Muscle of back (tissue), 13 donors: ENCODE measurements at places on chromosomes 6 and 20.

DNA sequence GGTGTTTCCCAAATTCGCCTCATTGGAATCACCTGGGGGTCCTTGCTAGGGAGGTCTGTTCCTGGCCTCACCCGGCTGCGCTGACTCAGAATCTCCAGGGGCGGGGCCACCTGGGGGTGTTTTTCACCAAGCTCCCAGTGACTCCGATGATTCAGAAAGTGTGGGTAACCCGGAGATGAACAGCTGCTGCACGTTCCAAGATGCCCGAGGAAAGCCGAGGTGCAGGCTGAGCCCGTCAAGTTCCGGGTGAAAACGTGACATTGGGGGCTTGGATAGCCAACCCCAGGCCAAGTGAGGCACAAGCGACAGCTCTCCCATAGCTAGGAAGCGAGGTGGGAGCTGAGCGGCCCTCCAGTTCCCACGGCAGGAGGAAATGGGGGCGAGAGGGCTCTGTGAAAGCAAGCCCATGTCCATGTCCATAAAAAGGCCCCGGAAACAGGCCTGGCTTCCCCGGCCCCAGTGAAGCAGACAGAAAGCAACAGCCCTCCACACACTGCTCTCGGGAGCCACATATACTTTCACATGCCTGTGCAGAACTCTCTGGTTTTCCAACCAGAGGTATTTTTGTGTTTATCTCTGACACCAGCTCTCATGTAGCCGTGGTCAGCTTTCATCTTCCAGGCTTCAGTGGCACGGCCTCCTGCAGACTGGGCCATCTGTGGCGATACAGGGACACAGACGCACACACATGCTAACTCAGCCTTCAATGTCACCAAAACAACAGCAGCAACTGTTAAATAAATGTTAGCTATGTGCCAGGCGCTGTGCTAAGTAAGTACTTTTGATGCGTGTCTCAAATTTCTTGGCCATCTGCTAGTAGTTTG, 90.7 kb upstream of the CCDC28A start:
- no peak for DNase-seq

DNA sequence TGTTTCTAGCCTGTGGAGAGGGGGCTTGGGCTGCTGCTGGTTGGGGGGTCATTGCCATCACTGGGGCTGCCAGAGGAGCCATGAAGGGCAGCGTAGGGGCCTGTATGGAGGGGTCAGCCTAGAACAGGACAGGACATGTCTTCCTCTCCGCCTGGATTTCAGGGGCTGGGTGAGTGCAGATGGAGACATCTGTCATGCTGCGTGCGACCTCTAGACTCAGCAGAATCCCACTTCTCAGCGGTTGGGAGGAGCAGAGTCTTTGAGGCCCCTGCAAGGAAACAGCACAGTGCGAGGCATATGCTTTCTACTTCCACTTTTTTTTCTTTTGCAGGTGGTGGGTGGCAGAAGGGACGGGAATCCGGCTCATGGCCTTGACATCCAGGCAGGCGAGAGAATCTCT, 67.9 kb downstream of the EZR start:
- DNase-seq, result no peak

GRCh38 chr6:136750696-136751521, 41.4 kb downstream of the MAP3K5 start:
- DNase-seq, result no peak

GRCh38 chr6:13517116-13517515, 29.7 kb upstream of the GFOD1 start:
- DNase-seq, result no peak

DNA sequence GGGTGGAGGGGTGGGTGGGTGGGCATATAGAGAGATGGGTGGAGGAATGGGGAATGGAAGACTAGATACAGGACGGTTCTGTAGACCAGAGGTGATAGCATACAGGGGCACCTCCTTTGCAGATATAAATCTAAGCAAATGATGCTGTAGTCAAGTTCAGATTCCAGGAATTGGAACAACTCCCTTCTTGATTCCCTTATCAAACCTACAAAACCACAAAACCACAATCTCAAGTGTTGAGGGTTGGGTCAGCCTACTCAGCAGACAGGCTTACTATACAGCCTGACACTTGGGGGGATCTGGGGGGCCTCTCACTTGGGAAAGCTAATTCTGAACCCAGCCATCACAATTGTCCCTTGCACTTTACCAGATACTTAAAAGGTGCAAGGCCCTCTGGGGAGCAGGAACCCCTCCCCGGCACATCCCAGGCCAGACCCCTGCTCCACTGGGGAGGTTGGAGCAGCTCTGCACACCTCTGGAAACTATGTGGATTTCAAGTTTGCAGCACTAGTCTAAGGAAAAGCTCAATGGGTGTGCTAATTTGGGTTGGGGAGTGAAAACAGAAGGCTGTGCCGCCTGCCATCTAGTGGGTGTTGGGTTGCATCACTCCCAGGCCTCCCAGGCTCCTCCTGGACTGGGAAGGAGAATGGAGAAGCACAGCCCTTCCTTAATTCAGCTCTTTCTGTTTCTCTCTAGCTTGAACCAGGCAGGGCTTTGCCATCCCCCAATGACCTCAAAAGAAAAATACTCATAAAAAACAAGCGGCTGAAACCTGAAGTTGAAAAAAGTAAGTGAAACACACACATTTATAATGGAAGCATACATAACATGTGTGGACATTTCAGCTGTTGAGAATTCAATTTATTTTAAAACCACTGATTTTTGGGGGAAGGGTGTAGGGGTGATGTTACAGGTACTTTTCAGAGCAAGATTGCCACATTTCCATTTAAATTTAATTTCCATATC, 121.2 kb upstream of the LAMP5 start:
- peak; percentile 53 for DNase-seq

- no peak for DNase-seq
Observed at GRCh38 chr20:59955131-59955796, 3.0 kb upstream of the CDH26 start.

GRCh38 chr6:54327631-54328030, 19.4 kb downstream of the TINAG start:
- no peak for DNase-seq

GRCh38 chr6:145789443-145789842, 25.2 kb downstream of the FBXO30 start:
- DNase-seq, result peak; percentile 5

DNA sequence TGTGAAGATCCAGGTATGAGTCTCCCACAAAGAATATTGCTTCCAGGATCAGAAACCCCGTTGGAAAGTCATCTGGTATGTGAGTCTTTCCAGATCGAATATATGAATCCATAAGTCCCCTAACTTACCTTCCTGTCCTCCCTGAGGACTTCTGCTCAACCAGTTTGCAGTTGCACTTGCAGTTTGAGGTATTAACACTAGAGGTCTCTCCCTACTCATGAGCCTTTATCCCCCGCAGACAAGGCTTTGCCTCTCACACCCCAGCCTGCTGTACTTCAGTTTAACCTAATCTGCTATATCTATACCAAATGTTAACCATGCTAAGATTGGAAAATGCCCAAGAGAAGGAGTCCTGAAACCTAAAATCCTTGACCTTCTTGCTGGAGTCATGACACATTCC, 135.3 kb upstream of the DEFB112 start:
- DNase-seq, result no peak

DNA sequence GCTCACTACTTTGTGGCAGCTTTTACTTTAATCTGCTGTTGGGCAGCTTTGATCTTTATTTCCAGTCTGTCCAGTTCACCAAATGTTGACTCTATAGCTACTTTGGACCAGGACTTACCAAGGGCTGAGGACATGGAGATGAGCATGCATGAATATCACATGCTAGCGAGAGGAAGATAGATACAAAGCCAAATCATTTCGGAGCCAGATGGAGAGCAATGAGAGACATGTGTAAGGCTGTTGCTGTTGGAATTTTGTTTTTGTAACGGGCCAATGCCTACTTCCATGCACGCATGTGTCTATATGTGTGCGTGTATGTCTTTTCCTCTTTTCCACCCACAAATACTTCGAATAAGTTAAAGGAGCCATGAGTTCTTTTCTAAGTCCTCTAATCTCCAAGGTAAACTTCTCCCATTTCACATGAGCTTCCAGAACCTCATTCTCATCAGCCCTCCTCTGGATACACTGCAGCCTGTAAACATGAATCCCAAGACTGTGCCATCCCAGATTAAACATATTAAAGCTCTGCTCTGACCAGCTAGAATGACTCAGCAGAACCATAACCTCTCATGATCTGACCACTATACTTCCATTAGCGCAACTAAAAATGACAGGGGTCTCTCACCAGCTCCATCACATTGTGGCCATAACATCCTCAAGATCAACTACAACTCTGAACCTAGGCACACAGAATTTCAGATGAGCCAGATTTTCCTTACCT, 160.7 kb downstream of the LRFN2 start:
- DNase-seq, result peak; percentile 9

- peak; percentile 67 for DNase-seq
Observed at GRCh38 chr6:18148304-18149025, 6.4 kb downstream of the TPMT start.

DNA sequence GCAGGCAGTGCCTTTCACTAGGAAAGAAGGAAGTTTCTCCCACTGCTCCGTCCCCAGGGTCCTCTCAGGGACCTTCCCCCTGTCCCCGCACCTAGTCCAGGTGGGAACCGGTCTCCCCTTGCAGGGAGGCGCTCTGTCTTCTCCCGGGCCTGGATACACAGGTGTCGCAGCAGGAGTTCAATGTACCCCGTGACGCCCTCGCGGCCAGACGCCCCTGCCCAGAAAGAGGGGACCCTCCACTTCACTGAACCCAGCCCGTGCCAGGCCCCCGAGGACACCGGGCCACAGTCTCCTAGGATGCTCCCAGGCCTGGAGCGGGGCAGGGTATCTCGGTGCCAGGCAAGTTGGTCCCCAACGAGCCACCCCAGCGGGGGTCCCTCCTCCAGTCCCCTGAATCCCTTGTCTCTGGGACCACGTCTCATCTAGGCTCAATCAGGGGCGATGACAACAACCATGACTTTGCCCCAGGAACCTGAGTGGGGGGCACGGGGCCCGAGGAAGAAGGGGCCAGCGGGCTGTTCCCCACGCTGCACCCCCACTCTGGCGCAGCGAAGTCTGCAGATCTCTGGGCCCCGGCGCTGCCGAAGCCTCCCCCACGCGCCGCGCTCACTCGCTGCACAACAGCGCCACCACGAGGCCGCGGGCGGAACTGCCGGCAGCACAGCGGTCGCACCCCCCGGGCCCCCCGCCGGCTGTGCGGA, 103.0 kb downstream of the EDN3 start:
- DNase-seq, result peak; percentile 88

DNA sequence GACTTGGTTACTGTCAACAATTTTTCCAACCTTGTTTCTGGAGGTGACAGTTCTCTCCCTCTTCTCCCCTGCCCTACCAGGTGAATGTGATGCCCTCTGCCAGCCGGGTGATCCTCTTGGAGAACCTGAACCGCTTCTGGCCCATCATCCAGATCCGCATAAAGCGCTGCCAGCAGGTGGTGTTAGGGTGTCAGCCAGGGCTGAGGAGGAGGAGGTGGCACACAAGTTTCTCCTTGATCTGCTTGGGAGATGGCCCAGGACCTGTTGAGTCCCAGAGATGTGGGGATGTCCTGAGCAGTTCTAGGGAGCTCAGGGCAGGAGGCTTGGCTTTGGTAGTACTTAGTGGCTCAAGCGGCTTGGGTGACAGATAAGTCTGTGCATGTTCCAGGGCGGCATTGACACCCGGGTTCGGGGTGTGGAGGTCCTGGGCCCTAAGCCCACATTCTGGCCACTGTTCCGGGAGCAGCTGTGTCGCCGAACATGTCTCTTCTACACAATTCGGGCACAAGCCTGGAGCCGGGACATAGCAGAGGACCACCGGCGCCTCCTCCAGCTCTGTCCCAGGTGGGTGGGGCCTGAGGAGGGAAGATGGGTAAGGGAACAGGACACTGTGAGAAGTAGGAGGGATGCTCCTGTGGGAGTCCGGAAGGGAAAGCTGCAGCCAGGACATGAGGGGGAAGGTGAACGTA, 21.2 kb downstream of the CUL9 start:
- no peak for DNase-seq

DNA sequence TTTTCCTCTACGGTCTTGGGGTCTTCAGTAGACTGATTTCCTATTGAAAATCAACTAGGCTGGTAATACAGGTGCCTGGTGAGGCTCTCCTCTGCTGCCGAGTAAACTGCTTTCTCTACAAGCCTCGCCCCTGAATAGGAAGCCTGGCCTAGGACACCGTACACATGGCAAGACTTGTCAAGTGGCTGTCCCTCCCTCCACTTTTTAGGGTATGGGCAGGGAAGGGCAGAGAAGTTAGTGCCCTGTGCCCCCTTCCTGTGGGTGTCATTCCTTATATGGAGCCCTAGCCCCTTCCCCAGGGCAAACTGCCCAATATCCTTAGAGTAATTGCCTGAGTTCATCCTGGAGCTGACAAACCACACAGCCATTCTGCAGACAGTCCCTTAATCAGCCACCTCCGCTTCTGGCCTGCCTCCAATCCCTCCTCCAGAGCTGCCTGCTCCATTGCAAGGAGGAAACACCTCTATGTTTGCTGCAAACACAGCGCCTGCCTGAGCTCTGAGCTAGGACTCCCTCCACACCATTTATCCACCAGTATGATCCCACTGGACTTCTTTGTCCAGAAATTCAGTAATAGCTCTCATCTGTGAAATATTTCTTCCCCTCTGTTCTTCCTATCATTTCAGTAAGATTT, 93.1 kb downstream of the CHD6 start:
- DNase-seq, result peak; percentile 66

- no peak for DNase-seq
Observed at GRCh38 chr6:45630314-45630713, 252.6 kb upstream of the SUPT3H start.

- no peak for DNase-seq
Observed at GRCh38 chr6:130120731-130121130, 102.0 kb downstream of the SAMD3 start.

DNA sequence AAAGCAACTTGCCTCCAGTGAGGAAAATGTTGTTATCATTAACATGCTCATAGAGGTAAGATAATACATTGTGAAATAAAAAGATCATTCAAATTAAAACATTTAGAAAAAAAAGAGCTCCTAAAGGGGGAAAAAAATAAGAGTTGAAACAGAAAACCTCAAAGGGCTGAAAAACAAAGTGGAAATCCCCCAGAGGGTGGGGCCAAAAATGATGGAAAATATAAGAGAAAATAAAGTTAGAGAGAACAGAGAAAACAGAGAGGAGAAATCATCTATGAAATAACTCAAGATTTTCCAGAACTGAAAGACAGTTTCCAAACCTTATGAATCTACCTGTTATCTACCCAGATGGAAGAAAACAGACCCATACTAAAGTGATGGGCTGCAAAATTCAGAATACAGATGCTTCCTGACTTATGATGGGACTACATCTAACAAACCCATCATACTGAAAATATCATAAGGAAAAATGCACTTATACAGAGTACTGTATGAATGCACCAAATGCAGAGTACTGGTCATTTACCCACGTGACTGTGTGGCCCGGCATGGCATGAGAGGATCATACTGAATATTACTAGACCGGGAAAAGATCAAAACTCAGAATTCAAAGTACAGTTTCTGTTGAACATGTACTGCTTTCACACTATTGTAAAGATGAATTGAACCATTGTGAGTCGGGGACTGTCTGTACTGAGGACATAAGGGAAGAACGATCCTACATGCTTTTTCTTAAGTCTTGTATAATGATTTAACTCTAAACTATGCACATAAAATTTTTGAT, 4.0 kb downstream of the ZBTB24 start:
- no peak for DNase-seq

GRCh38 chr6:78623554-78623953, 243.8 kb upstream of the IRAK1BP1 start:
- no peak for DNase-seq

GRCh38 chr20:23641936-23642751, 4.4 kb upstream of the CST3 start:
- no peak for DNase-seq
